CD4-positive, CD25-positive, alpha-beta regulatory T cell (primary cell): ENCODE measurements at places on chromosomes 12 and 14. TPM values are rescaled to one million over a fixed set of nuclear protein-coding genes. Genes with fewer than 3 reads are reported as not detected.

SLC25A47 gene
- total RNA-seq, result not detected

MGP gene
- total RNA-seq, result 2.6 TPM

GAS2L3 gene
- total RNA-seq, result 0.12 TPM

IFNG-AS1 gene
- 9.3 TPM for total RNA-seq

ACOT4 gene
- 1.1 TPM for total RNA-seq

DNA sequence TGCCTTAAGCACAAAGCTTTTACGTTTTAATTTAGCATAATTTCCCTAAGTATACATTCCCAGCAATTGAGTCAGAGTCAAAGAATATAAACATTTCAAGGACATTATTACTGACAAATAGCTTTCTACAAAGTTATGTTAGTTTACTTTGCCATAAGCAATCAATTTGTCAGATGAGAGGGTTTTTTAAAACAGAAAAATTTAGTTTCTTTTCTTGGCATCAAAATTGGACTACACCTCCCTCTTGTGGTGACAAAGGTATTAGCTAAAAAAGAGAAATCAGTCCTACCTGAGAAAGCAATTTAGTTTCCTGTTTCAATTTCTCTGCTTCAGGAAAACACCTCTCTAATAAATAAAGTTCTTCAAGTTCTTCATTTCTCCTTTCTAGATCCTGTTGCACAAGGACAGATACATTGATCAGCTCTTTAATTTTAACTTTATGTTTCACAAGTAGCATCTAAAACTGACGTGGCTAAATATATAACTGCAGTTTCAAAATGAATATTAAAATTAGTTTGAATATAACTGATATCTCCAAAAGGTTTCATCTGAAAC lies 39.9 kb downstream of the DNAI7 start:
- DNase-seq, result no peak
- no peaks in the 10 kb centered on the region for H3K27me3 ChIP-seq
- H3K4me1 ChIP-seq, result no peaks in the 10 kb centered on the region
- no peak overlapping the region for H3K27ac ChIP-seq
- peak overlapping the region; percentile 74 for H3K4me3 ChIP-seq
- H3K36me3 ChIP-seq, result no peaks in the 10 kb centered on the region

- no peak overlapping the region for H3K4me3 ChIP-seq
- DNase-seq, result no peak
- peak overlapping the region; percentile 35 for H3K27ac ChIP-seq
- H3K4me1 ChIP-seq, result peaks cover 68% of the 10 kb centered on the region
These were observed 1.6 kb upstream of the INF2 start for GRCh38 chr14:104687601-104688504.

GRCh38 chr14:74501691-74502090 lies 8.1 kb downstream of the ISCA2 start:
- DNase-seq, result no peak
- no peaks in the 10 kb centered on the region for H3K27me3 ChIP-seq
- no peaks in the 10 kb centered on the region for H3K36me3 ChIP-seq

DNA sequence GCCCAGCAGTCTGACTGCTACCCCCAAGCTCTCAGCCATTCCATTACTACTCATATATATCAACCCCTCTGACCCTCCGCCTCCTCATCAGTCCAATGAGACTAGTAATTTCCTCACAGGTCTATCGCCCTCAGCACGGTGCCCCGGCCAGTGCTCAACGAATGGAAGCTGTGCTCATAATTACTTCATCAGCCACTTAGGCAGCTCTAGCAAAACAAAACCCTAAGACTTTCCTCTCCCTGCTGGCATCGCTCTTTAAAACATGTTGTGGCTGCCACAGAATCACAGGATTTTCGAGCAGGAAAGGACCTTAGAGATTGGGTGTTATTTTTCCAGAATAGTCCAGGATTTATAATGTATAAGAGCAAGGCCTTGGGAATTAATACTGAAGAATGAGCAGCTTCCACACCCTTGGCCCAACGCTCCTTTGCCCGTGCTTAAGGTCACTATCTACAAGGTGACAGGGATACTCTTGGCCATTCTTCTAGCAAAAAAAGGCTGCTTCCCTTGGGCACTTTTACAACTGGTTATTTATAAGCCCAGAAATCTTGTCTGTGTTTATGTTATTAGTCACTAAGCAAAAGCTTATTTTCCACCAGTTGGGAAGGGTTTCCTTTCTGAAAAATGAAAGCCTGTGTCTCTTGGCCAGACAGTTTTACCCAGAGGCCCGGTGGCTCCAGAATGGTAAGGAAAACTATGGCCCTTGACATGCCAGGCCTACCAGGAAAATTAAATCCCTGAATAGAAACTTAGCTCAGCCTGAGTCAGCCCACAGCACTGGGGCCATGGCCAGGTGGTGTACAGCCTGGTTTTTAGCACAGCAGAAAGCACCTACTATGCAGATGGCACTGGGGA lies 47.9 kb downstream of the NUAK1 start:
- H3K27ac ChIP-seq, result no peak overlapping the region
- H3K27me3 ChIP-seq, result no peaks in the 10 kb centered on the region
- no peak for DNase-seq
- H3K36me3 ChIP-seq, result no peaks in the 10 kb centered on the region
- no peaks in the 10 kb centered on the region for H3K4me1 ChIP-seq
- no peak overlapping the region for H3K4me3 ChIP-seq

DNA sequence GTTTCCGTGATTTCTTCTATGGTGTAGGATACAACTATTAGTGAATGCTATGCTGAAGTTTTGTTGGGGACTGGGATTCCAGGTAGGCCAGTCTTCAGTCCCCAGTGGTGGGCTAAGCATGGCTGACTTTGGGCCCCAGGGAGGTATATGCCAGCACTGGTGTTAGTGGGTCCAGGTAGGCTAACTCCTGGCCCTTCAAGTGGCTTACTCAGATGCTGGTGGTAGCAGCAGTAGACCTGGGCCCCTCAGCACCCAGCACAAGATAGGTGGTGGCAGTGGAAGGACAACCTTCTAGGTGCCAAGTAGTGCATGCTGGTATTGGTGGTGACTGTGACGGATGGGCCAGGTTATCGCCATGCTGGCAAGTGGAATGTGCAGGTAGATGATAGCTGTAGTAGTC lies 955.1 kb downstream of the TMTC2 start:
- no peak overlapping the region for H3K27ac ChIP-seq
- H3K27me3 ChIP-seq, result no peaks in the 10 kb centered on the region
- no peaks in the 10 kb centered on the region for H3K36me3 ChIP-seq
- no peaks in the 10 kb centered on the region for H3K4me1 ChIP-seq

TAS2R7 gene
- not detected for total RNA-seq

SAV1 gene
- 5.2 TPM for total RNA-seq

MANSC4 gene
- total RNA-seq, result not detected

DNA sequence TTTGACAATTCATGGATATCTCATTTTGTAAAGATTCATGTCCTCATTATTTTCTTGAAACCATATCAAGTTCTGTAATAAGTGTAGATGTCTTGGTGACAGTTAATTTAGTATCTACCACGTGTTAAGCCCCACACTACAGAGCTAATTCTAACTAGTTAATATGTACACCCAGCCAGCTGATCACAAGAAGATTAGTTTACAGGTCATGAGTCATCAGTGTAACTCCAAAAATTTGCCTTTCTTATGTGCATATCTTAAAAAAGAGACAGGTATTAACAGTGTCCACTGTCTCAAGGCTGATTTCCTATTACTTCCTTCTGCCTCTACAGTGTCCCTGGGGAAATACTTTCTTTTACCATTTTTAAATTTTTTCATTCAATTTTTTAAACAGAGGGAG lies 13.3 kb upstream of the YBX3 start:
- H3K27me3 ChIP-seq, result no peaks in the 10 kb centered on the region
- no peaks in the 10 kb centered on the region for H3K36me3 ChIP-seq
- H3K4me1 ChIP-seq, result no peaks in the 10 kb centered on the region
- no peak for DNase-seq
- H3K27ac ChIP-seq, result no peak overlapping the region

- H3K4me3 ChIP-seq, result no peak overlapping the region
- H3K27ac ChIP-seq, result no peak overlapping the region
- no peak for DNase-seq
- H3K4me1 ChIP-seq, result peaks cover 24% of the 10 kb centered on the region
- no peaks in the 10 kb centered on the region for H3K27me3 ChIP-seq
These were observed 2.0 kb upstream of the SPTLC2 start for GRCh38 chr14:77618381-77618970.

SIX4 gene
- total RNA-seq, result not detected

B3GNT4 gene
- total RNA-seq, result not detected

- DNase-seq, result no peak
- no peak overlapping the region for H3K27ac ChIP-seq
- no peaks in the 10 kb centered on the region for H3K4me1 ChIP-seq
- H3K36me3 ChIP-seq, result no peaks in the 10 kb centered on the region
- H3K27me3 ChIP-seq, result no peaks in the 10 kb centered on the region
These were observed 36.5 kb downstream of the CACNA2D4 start for GRCh38 chr12:1881936-1882335.

- H3K27me3 ChIP-seq, result no peaks in the 10 kb centered on the region
- no peak for DNase-seq
- H3K4me1 ChIP-seq, result no peaks in the 10 kb centered on the region
- H3K27ac ChIP-seq, result no peak overlapping the region
These were observed 216.1 kb downstream of the TMEM121 start for GRCh38 chr14:105742531-105742848.

RTL1 gene
- not detected for total RNA-seq

GRCh38 chr12:20028033-20028432 lies 340.3 kb upstream of the PDE3A start:
- no peaks in the 10 kb centered on the region for H3K36me3 ChIP-seq
- no peak overlapping the region for H3K4me3 ChIP-seq
- no peak overlapping the region for H3K27ac ChIP-seq
- no peaks in the 10 kb centered on the region for H3K4me1 ChIP-seq

- no peak for DNase-seq
- peak overlapping the region; percentile 17 for H3K4me3 ChIP-seq
- H3K27me3 ChIP-seq, result no peaks in the 10 kb centered on the region
These were observed 70.8 kb upstream of the SRSF5 start for GRCh38 chr14:69696204-69696527.

- no peak overlapping the region for H3K4me3 ChIP-seq
- no peaks in the 10 kb centered on the region for H3K36me3 ChIP-seq
- H3K27me3 ChIP-seq, result no peaks in the 10 kb centered on the region
- no peaks in the 10 kb centered on the region for H3K4me1 ChIP-seq
These were observed 496.7 kb downstream of the SLC6A15 start for GRCh38 chr12:84415946-84416345.
